Muscle of leg (tissue), 16 donors: ENCODE measurements at places on chromosomes 12 and 14. TPM values are rescaled to one million over a fixed set of nuclear protein-coding genes. Genes with fewer than 3 reads are reported as not detected.

Gene TAS2R43
- total RNA-seq, result 2.2 TPM

Gene IL22
- total RNA-seq, result not detected

Gene TAOK3
- total RNA-seq, result 15.2 TPM

DNA sequence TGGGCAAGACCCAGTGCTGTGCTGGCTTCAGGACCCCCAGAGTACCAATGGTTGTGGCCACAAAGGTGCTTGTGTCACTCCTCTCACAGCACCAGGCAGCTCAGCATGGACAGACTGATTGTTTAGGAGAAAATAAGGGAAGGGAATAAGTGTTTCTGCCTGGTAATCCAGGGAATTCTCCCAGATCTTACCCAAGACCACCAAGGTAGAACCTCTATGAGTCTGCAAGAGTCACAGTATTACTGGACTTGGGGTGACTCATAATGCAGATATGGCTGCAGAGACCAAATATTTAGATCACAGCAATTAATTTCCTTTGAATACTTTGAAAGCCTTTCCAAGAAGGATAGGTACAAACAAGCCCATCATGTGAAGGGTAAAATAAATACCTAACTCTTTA, 1178.3 kb upstream of the FLRT2 start:
- H3K27me3 ChIP-seq, result no peaks in the 10 kb centered on the region
- H3K4me1 ChIP-seq, result no peaks in the 10 kb centered on the region
- DNase-seq, result no peak
- H3K36me3 ChIP-seq, result no peaks in the 10 kb centered on the region
- H3K27ac ChIP-seq, result no peak overlapping the region

GRCh38 chr12:93989949-93990348, 158.4 kb upstream of the PLXNC1 start:
- no peak overlapping the region for H3K4me3 ChIP-seq
- no peaks in the 10 kb centered on the region for H3K27me3 ChIP-seq
- no peak overlapping the region for H3K27ac ChIP-seq
- peaks cover 17% of the 10 kb centered on the region for H3K4me1 ChIP-seq
